ENCODE measurements at places on chromosomes 3 and 15. TPM values are rescaled to one million over a fixed set of nuclear protein-coding genes. Genes with fewer than 3 reads are reported as not detected.

DNA sequence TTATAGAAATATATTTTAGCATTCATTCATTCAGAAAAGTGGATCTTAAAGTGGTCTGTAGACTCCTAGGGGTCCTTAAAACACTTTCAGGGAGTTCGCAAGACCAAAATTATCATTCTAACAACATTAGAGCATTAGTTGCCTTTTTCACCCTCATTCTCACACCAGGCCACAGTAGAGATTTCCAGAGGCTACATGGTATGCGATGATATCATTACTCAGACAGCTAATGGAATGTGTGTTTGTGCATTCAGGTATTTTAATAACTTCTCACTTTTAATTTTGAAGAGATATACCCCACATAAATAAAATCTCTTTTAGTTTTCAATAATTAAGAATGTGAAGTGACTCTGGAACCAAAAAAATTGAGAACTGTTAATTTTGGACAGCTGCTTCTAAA lies 206.9 kb downstream of the NSUN3 start:
- H3K4me1 ChIP-seq = no peaks in the 10 kb centered on the region
- H3K27ac ChIP-seq = no peak overlapping the region
- DNase-seq = peak; percentile 60
- H3K27me3 ChIP-seq = no peaks in the 10 kb centered on the region
- no peaks in the 10 kb centered on the region for H3K36me3 ChIP-seq

- H3K27ac ChIP-seq = no peak overlapping the region
- no peaks in the 10 kb centered on the region for H3K4me1 ChIP-seq
- H3K27me3 ChIP-seq = peaks cover 5% of the 10 kb centered on the region
- no peaks in the 10 kb centered on the region for H3K36me3 ChIP-seq
- DNase-seq = no peak
- no peak overlapping the region for H3K4me3 ChIP-seq
Measured at GRCh38 chr3:195551381-195551978, 8.4 kb upstream of the PPP1R2 start.

CCDC39 gene
- under 0.01 TPM for total RNA-seq

DNA sequence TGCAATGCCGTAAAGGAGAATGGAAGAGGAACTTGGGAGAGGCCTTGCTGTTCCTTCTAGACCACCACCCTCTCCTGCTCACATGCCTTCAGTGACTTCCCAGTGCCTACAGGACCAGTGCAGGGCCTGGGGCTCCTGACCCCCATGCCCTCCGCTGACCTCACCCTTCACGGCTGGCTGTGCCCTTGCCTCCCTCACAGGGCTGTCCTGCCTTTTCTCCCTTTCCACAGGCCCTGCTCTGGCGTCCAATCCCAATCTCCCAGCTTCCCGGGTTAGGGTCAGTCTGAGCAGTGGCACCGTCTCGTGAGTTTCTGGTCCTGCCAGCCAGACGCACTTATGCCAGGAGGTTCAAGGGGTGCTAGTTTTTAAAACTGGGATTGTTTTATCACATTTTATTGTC lies 110.4 kb downstream of the WNT7A start:
- DNase-seq = no peak
- H3K27ac ChIP-seq = no peak overlapping the region
- H3K36me3 ChIP-seq = no peaks in the 10 kb centered on the region

EFCC1 gene
- total RNA-seq = not detected

GRCh38 chr3:132016061-132017041 lies 18.5 kb downstream of the CPNE4 start:
- H3K27me3 ChIP-seq = no peaks in the 10 kb centered on the region
- no peak overlapping the region for H3K27ac ChIP-seq
- peak; percentile 3 for DNase-seq
- no peaks in the 10 kb centered on the region for H3K36me3 ChIP-seq

EXD1 gene
- total RNA-seq = 0.17 TPM

GRCh38 chr3:115512565-115513415 lies 110.5 kb upstream of the GAP43 start:
- peak overlapping the region; percentile 65 for H3K4me3 ChIP-seq
- no peaks in the 10 kb centered on the region for H3K4me1 ChIP-seq
- DNase-seq = peak; percentile 63
- H3K36me3 ChIP-seq = no peaks in the 10 kb centered on the region
- peak overlapping the region; percentile 40 for H3K27ac ChIP-seq

DNA sequence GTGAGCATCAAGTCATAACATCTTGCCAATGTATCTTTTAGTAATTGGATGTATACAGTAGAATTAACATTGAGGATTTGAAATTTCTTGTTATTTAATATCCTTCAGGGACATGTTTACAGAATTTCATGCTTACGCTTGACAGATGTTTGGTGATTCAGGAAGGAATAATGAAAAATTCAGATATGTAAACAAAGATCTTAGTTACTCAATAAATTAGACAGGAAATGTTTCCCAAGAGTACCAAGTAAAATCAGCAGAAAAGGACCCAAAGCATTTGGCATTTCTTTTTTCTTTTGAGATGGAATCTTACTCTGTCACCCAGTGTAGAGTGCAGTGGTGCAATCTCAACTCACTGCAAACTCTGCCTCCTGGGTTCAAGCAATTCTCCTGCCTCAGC lies 4.7 kb upstream of the COL6A5 start:
- H3K4me3 ChIP-seq = no peak overlapping the region
- no peak for DNase-seq
- peaks cover 9% of the 10 kb centered on the region for H3K27me3 ChIP-seq
- no peak overlapping the region for H3K27ac ChIP-seq

SLC33A1 gene
- 21.5 TPM for total RNA-seq

DNA sequence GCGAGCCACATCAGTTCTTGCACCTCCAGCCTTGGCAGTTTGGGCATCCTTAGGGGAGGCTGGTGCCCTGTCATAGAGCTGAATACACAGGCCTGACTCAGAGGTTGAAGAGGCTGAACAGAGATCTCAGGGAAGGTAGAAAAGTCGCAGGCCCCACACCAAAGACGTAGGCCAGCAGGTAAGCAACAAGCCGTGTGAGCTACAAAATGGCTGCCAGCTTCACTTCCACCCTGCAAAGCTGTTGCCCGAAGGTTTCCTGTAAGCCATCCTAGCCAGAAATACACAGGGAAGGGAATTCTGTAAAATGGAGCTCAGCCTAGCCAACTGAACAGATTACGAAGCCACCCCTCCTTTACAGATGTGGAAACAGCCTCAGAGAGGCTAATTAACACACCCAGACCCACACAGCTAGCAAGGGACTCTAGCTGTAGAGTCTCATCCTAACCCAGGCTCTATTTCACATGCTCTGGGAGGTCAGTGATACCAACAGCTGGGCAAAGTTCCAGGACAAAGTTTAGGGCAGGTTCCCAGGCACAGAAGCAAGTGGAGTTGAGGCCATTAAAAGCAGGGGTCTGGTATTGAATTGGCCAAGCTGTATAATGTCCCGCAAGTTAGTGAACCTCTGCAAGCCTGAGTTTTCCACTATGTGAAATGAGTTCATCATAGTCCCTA lies 66.3 kb upstream of the RASGRF1 start:
- no peak overlapping the region for H3K27ac ChIP-seq
- no peaks in the 10 kb centered on the region for H3K4me1 ChIP-seq
- no peak for DNase-seq
- no peaks in the 10 kb centered on the region for H3K36me3 ChIP-seq
- H3K27me3 ChIP-seq = no peaks in the 10 kb centered on the region

- no peak overlapping the region for H3K4me3 ChIP-seq
- H3K27me3 ChIP-seq = no peaks in the 10 kb centered on the region
- no peak overlapping the region for H3K27ac ChIP-seq
- no peaks in the 10 kb centered on the region for H3K4me1 ChIP-seq
- no peaks in the 10 kb centered on the region for H3K36me3 ChIP-seq
Measured at GRCh38 chr3:193132964-193133363, 108.1 kb upstream of the PLAAT1 start.

- H3K27me3 ChIP-seq = no peaks in the 10 kb centered on the region
- no peak overlapping the region for H3K4me3 ChIP-seq
- DNase-seq = no peak
- H3K36me3 ChIP-seq = no peaks in the 10 kb centered on the region
- H3K4me1 ChIP-seq = no peaks in the 10 kb centered on the region
Measured at GRCh38 chr3:100437721-100438622, 36.6 kb downstream of the LNP1 start.

DNA sequence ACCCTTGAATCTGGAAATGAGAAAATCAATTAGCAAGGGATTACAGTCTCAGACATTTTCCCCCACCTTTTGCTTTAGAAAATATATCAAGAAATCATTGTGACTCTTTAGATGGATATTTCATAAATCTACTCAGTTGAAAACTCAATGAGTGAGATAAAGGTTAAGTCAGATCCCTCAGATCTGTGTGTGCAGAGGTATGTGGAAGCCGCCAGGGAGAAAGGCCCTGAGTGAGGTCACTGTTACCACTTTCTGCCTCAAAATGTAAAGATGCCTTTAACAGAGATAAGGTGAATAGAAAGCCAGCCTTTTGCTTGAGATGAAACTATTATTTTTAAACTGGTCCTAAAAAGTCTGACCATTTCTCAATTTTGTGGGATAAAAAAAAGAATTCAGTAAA lies 225.6 kb upstream of the HES1 start:
- H3K27me3 ChIP-seq = peaks cover 2% of the 10 kb centered on the region
- no peak overlapping the region for H3K27ac ChIP-seq
- no peaks in the 10 kb centered on the region for H3K4me1 ChIP-seq
- no peaks in the 10 kb centered on the region for H3K36me3 ChIP-seq

MYO5A gene
- total RNA-seq = 24.4 TPM

- peaks cover 21% of the 10 kb centered on the region for H3K36me3 ChIP-seq
- H3K4me3 ChIP-seq = no peak overlapping the region
- no peak for DNase-seq
- no peaks in the 10 kb centered on the region for H3K4me1 ChIP-seq
Measured at GRCh38 chr3:47418167-47419082, 37.6 kb downstream of the PTPN23 start.

DNA sequence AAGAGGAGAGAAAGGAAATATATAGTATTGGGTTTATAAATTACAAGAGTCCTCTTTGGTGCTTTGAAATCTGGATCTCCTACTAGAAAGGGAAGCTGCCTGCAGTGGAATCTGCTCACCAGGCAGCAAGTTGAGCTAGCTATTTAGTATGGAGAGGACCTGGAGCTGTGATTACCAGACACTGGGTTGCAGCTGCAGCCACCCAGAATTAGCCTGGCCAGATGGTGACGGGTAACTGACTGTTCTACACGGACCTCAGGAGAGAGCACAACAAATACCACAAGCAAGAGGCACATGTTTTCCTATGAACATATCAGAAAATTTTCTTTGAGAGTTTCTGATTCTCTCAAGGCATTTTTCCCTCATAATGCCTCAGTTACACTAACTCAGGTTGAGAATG lies 46.5 kb downstream of the SYNPR start:
- H3K36me3 ChIP-seq = no peaks in the 10 kb centered on the region
- H3K27me3 ChIP-seq = no peaks in the 10 kb centered on the region
- DNase-seq = no peak
- H3K4me3 ChIP-seq = no peak overlapping the region

Data from fibroblast of lung (primary cell).